GM23338 (cell line): ENCODE measurements at places on chromosomes 1 and 21. TPM values are rescaled to one million over a fixed set of nuclear protein-coding genes. Genes with fewer than 3 reads are reported as not detected.

GRCh38 chr1:95583661-95584210 is 349.7 kb downstream of the RWDD3 start:
- no peaks in the 10 kb centered on the region for H3K36me3 ChIP-seq
- no peaks in the 10 kb centered on the region for H3K27me3 ChIP-seq
- DNase-seq = peak; percentile 5
- no peak overlapping the region for H3K27ac ChIP-seq
- no peak overlapping the region for H3K4me3 ChIP-seq

GRCh38 chr21:32861866-32862265 is 90.3 kb upstream of the PAXBP1 start:
- no peak overlapping the region for H3K27ac ChIP-seq
- H3K4me3 ChIP-seq = no peak overlapping the region
- no peaks in the 10 kb centered on the region; the same call in 1 of the 2 replicates for H3K36me3 ChIP-seq

- no peaks in the 10 kb centered on the region for H3K27me3 ChIP-seq
- no peak overlapping the region for H3K27ac ChIP-seq
- H3K36me3 ChIP-seq = no peaks in the 10 kb centered on the region
- DNase-seq = no peak
These were observed 46.5 kb downstream of the CYP2J2 start for GRCh38 chr1:59879996-59880505.

- no peak overlapping the region for H3K4me3 ChIP-seq
- peaks cover 9% of the 10 kb centered on the region; the same call in 1 of the 2 replicates for H3K4me1 ChIP-seq
- no peak overlapping the region for H3K27ac ChIP-seq
These were observed 2132.1 kb downstream of the NCAM2 start for GRCh38 chr21:23130308-23130707.

DNA sequence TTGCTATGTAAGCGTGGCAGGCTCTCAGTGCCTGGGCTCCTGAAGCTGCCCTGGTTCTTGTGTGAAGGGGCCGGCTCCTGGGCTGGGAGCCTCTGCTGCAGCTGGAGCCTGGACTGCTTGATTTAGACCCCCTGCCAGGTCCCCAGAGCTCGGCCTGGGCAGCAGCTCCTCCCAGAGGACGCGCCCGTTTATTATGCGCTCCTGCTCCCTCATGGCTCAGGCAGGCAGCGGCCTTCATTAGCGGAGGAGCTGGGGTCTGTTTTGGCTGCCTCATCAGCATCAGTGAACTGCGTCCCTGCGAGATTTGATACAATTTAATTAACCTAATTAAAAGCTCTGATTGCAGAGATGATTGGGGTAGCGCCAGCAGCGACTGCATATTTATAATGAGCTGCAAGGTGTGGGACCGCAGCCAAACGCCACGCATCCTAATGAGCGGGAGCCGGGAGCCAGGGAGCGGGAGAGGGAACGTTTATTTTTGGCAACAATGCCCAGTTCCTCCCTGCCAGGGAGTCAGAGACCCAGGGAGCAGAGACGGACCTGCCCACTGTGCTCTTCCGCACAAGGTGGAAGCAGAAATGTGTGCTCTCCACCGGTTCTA is 16.6 kb downstream of the UTP11 start:
- peaks cover 34% of the 10 kb centered on the region for H3K4me1 ChIP-seq
- DNase-seq = peak; percentile 88
- no peaks in the 10 kb centered on the region for H3K27me3 ChIP-seq

GRCh38 chr1:162927421-162927820 is 66.4 kb upstream of the CCDC190 start:
- no peaks in the 10 kb centered on the region for H3K4me1 ChIP-seq
- no peak overlapping the region for H3K4me3 ChIP-seq
- no peaks in the 10 kb centered on the region for H3K27me3 ChIP-seq
- DNase-seq = no peak

- H3K27ac ChIP-seq = peak overlapping the region; percentile 85
- peaks cover 28% of the 10 kb centered on the region for H3K4me1 ChIP-seq
- no peak overlapping the region; the same call in 1 of the 2 replicates for H3K4me3 ChIP-seq
- DNase-seq = peak; percentile 64
- H3K27me3 ChIP-seq = no peaks in the 10 kb centered on the region
These were observed 27.6 kb downstream of the C2CD2 start for GRCh38 chr21:41926117-41926806.

GRCh38 chr1:156101880-156102279 is 12.6 kb upstream of the LMNA start:
- no peaks in the 10 kb centered on the region for H3K36me3 ChIP-seq
- no peak overlapping the region for H3K27ac ChIP-seq
- H3K4me3 ChIP-seq = no peak overlapping the region
- peaks cover 21% of the 10 kb centered on the region for H3K4me1 ChIP-seq
- no peak for DNase-seq

DNA sequence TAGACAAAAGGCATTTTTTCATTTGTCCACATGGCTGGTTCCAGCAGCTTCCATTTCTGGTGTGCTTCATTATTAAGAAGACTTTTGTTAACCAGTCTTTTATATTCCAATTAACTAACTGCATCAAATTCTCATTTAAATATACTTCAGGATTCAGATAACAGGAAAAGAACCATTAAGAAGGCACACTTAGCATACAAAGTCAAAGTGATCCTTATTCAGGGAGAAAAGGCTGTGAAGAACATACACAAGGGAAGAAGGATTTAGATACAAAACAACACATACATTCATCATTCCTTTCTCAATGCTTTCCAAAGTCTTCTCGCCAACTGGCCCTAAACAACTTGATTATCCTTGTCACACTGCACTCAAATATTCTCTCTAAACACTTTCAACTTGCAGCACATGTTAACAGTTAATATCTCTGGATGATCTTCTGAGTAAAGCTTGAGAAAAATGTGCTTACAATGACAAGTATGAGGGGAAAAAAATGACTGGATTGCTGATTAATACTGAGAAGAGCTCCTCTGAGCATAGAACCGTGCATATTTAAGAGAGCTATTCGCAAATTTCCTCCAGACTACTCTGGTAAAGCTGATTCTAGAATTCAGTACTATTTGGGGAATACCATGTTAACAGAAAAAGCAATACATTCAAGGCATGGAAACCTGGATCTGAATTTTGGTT is 225.2 kb upstream of the TNR start:
- peaks cover 10% of the 10 kb centered on the region for H3K4me1 ChIP-seq
- no peak for DNase-seq
- no peaks in the 10 kb centered on the region for H3K27me3 ChIP-seq
- no peak overlapping the region for H3K27ac ChIP-seq
- H3K36me3 ChIP-seq = 0 out of 2 replicates have a peak, but pooled peaks cover 4% of the 10 kb centered on the region
- no peak overlapping the region for H3K4me3 ChIP-seq

GRCh38 chr1:184080309-184080708 is 28.8 kb downstream of the TSEN15 start:
- no peaks in the 10 kb centered on the region for H3K27me3 ChIP-seq
- DNase-seq = no peak
- H3K4me3 ChIP-seq = no peak overlapping the region
- no peak overlapping the region for H3K27ac ChIP-seq

GRCh38 chr1:183996396-183996795 is 41.1 kb downstream of the COLGALT2 start:
- DNase-seq = peak; percentile 53
- H3K27ac ChIP-seq = no peak overlapping the region
- H3K36me3 ChIP-seq = no peaks in the 10 kb centered on the region
- no peak overlapping the region for H3K4me3 ChIP-seq
- H3K4me1 ChIP-seq = peaks cover 23% of the 10 kb centered on the region

DNA sequence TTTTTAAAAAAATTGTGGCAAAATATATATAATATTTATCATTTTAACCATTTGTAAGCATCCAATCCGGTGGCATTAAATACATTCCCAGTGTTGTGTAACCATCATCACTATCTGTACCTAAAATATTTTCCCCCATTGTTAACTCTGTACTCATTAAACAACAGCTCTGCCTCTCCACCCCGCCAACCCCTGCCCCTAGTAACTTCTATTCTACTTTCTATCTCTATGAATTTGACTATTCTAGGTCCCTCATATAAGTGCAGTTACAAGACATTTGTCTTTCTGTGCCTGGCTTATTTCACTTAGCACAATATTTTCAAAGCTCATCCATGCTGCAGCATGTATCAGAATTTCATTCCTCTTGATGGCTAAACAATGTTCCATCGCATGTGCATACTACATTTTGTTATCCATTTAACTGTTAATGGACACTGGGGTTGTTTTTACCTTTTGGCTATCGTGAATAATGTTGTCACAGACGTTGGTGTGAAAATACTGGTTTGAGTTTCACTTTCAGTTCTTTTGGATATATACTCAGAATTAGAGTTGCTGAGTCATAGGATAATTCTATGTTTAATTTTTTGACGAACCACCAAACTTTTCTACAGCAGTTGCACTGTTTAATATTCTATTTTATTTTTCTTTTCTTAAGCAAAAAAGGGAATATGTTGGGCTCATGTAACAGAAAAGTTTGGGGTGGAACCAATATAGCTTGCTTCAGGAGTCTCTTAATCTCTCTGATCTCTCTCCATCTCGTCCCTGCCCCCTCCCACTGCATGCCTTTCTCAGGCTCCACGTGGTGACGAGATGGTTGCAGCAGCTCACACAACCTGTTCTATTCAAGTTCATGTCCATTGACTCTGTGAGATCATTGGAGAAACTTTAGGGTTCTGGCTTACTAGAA is 25.2 kb upstream of the RCAN1 start:
- H3K4me3 ChIP-seq = no peak overlapping the region
- no peaks in the 10 kb centered on the region for H3K27me3 ChIP-seq

DNA sequence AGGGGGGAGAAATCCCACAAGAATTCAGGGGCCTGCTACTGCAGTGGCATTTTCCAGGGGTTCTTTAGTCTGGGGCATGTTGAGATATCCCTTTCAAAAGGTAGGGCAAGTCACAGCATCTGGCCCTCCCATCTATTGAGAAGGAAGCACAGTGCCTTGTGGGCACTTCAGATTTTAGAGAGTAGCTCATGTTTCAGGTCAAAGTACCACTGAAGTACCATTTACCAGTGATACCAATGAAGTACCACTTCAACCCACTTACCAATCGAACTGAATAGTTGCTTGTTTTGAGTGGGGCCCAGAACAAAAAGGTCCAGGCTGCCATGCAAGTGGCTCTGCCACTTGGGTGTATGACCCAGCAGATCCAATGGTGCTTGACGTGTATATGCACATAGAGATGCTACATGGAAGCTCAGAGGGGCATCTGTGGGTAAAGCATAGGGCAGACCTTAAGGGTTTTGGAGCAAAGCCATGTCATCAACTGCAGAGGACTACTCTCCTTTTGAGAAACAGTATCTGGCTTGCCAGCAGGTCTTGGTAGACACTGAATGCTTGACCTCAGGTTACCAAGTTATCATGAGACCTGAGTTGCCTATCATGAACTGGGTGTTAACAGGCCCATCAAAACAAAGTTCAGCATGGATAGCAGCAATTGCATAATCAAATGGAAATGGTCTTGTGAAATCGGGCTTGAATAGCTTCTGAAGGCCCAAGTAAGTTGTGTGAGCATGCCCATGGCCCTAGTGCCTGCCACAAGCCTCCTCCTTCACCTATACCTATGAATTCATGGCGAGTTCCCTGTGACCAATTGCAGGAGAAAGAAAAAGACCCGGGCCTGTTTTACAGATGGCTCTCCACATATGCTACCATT is 23.5 kb downstream of the PLA2G2D start:
- no peaks in the 10 kb centered on the region for H3K27me3 ChIP-seq
- DNase-seq = no peak
- no peaks in the 10 kb centered on the region for H3K4me1 ChIP-seq
- no peak overlapping the region for H3K4me3 ChIP-seq
- H3K27ac ChIP-seq = no peak overlapping the region

GRCh38 chr1:109239409-109240068 is 9.8 kb upstream of the CELSR2 start:
- peak overlapping the region; percentile 89 for H3K27ac ChIP-seq
- H3K4me3 ChIP-seq = 0 out of 2 replicates have a peak overlapping the region, but pooled peaks have one; percentile 18
- H3K27me3 ChIP-seq = no peaks in the 10 kb centered on the region
- peaks cover 33% of the 10 kb centered on the region for H3K36me3 ChIP-seq

GRCh38 chr1:62905309-62905708 is 121.4 kb downstream of the ATG4C start:
- no peak overlapping the region for H3K27ac ChIP-seq
- peaks cover 7% of the 10 kb centered on the region; the same call in 1 of the 2 replicates for H3K4me1 ChIP-seq
- H3K4me3 ChIP-seq = no peak overlapping the region
- H3K27me3 ChIP-seq = no peaks in the 10 kb centered on the region
- DNase-seq = no peak

GRCh38 chr1:184905601-184906322 is 68.5 kb downstream of the NIBAN1 start:
- no peak overlapping the region for H3K27ac ChIP-seq
- H3K4me3 ChIP-seq = no peak overlapping the region
- no peaks in the 10 kb centered on the region for H3K36me3 ChIP-seq
- H3K27me3 ChIP-seq = no peaks in the 10 kb centered on the region
- no peak for DNase-seq

GRCh38 chr1:4595341-4596225 is 58.8 kb upstream of the AJAP1 start:
- H3K36me3 ChIP-seq = no peaks in the 10 kb centered on the region
- no peaks in the 10 kb centered on the region for H3K27me3 ChIP-seq
- no peak for DNase-seq
- H3K27ac ChIP-seq = no peak overlapping the region
- no peak overlapping the region for H3K4me3 ChIP-seq
- H3K4me1 ChIP-seq = no peaks in the 10 kb centered on the region

DNA sequence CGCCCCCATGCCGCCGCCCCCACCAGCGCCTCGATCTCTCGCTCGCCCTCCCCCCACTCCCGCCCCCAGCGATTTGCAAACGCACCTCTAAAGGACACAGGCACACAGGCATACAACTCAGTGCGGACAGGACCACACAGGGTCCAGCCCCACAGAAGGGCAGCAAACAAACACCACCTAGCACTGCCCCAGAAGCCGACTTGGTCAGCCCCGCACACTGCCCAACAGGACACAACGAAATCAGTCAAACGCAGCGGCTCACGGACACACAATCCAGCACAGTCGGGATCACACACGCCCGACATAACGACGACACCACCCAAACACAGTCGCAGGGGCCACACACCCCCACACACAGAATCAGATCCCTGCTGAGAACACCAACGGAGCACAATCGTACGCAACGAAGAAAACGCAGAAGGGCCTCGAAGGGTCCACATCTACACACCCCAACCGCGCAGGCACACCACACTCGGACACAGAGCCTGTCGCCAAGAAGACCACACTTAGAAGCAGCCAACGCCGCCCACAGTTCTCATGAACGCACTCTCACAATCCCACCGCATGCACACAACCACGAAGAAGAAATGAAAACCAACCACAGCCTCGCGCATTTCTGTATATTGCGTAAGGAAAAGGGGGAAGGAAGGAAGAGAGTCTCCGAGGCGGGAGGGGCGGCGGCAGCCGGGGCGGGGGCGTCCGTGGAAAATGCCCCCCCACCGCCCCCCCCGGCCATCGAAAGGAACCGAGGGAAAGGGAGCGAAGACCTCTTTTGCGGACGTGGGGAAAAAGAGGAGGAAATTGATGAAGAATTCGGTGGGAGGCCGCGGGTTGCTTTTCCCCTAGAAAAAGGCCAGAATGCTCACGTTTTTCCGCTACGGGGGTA is 481 bp downstream of the TAL1 start:
- H3K27ac ChIP-seq = no peak overlapping the region
- DNase-seq = peak; percentile 46
- H3K4me3 ChIP-seq = peak overlapping the region; percentile 53
- H3K27me3 ChIP-seq = peaks cover 100% of the 10 kb centered on the region
- no peaks in the 10 kb centered on the region for H3K36me3 ChIP-seq

GRCh38 chr1:166882893-166883292 is 6.8 kb upstream of the TADA1 start:
- no peak overlapping the region for H3K27ac ChIP-seq
- no peak overlapping the region for H3K4me3 ChIP-seq
- H3K36me3 ChIP-seq = no peaks in the 10 kb centered on the region
- H3K27me3 ChIP-seq = peaks cover 28% of the 10 kb centered on the region
- DNase-seq = no peak

Gene CD1C
- 0.16 TPM in 1 of 2 replicates, not detected in the other for total RNA-seq

Gene PLXNA2
- total RNA-seq = 1.8 and 3.2 TPM in 2 replicates

Gene FPGT
- 4.2 and 8.3 TPM in 2 replicates for total RNA-seq

Gene AMY1B
- total RNA-seq = not detected in 2 replicates

Gene GPA33
- 0.28 TPM in 1 of 2 replicates, not detected in the other for total RNA-seq

Gene IGSF3
- 32.9 and 37.8 TPM in 2 replicates for total RNA-seq

Gene ADGRL4
- total RNA-seq = 0.24 and 1.3 TPM in 2 replicates

Gene ARHGEF16
- 19.1 and 29.3 TPM in 2 replicates for total RNA-seq

Gene FAAH
- total RNA-seq = 17.9 and 24.0 TPM in 2 replicates

Gene DIRAS3
- 0.12 and 0.21 TPM in 2 replicates for total RNA-seq
